Activated naive CD4-positive, alpha-beta T cell treated with Interleukin-2 at 50 U/mL for 16 hours (primary cell): ENCODE measurements at places on chromosomes 1 and 21.
A peak's percentile ranks its signal among the peaks of the same experiment; 100 is the strongest.

DNA sequence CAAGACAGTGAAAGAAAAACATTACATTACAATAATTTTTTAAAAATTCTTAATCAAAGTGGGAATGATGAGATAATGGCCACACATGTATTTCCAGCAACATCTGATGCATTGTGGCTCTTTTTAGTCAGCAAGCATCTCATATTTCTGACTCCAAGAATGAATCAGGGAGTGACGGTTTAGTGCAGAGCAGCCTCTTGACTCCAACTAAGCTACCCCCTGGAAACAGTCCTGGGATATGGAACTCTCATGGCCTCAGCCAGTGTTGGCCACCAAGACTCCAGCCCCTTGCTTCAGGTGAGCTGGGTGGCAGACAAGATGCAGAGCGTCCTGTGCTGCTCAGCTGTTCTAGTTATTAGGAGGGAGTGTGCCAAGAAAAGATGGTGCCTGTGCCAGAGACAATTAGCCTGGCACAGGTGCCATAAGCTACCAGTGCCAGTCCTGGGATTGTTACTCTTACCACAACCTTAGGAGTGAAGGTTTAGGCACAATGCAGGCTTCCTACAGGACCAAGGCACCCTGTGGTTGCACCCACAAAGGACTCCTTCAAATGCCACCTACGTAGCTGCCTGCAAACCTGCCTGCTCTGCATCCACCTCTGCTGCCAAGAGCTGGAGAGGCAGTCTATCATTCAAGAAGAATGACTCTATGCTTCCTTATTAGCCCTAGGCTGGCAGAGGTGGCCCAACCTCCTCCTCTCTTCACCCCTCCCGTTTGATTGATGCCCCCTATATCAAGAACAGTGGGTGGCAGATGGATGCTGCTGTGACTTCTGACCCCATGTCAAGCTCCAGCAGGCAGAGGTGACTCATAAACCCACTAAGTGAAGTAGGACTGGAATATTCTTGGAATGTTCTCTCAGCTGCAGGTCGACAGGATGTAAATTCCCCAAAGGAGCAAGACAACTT lies 6.0 kb upstream of the SEC16B start:
- DNase-seq, result no peak

- DNase-seq, result no peak
These were observed 16.2 kb downstream of the ACTRT2 start for GRCh38 chr1:3037281-3038040.

DNA sequence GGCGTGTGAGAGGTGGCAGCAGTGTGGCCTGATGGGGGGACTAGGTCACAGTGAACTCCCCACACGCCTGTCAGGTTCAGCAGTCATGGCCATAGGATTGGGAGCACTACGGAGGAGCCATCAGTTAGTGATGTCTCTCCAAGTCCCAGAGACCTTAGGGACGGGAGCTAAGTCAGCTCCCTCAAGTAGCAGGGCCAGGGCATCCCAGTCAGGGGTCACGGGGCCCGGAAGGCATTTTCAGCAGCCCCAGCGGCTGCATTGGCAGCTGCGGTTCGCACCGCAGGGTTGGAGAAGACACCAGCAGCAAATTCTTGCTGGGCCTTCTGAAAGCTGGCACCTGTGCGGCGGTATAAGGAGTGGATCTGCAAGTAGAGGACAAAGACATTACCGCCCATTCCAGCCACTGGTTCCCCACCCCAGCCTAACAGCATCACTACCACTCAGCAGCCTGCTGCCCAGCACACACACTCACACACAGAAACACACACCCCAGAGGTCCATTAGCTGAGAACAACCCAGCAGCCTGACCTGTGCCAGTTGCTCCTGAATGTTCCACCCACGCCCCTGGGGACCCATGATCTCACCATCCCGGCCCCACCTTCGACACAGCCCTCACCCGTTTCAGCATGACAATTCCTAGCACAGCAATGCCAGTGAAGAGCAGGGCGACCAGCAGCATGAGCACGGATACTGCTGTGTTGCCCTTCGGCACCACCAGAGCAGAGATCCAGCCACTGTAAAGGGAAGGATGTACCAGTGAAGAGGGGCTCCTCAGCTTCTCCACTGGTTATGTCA lies 972 bp upstream of the ENTREP3 start:
- DNase-seq, result no peak

- DNase-seq, result no peak
These were observed 1.8 kb downstream of the WNT3A start for GRCh38 chr1:228008391-228009115.

- DNase-seq, result no peak
These were observed 44.2 kb downstream of the CYYR1 start for GRCh38 chr21:26528882-26529281.

DNA sequence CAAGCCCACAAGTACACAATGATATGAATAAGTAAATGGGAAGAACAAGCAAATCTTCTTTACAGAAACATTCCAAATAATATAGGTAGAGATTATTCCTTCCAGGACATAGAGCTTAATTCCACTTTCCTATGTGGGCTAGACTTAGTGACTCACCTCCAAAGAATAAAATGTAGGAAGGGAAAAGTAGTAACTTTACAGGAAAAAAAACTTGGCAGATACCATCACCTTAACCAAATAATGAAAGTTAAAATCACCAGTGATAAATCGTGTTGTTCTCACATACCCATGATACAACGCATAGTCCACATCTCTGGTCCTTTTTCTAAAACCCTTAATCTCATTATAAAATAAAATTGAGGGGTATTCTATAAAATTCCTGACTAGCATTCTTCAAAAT lies 260.8 kb downstream of the SPATA17 start:
- no peak for DNase-seq

GRCh38 chr1:206930210-206930798 lies 8.6 kb upstream of the FCMR start:
- DNase-seq, result peak; percentile 40

GRCh38 chr1:171420810-171421209 lies 64.5 kb upstream of the PRRC2C start:
- no peak for DNase-seq

DNA sequence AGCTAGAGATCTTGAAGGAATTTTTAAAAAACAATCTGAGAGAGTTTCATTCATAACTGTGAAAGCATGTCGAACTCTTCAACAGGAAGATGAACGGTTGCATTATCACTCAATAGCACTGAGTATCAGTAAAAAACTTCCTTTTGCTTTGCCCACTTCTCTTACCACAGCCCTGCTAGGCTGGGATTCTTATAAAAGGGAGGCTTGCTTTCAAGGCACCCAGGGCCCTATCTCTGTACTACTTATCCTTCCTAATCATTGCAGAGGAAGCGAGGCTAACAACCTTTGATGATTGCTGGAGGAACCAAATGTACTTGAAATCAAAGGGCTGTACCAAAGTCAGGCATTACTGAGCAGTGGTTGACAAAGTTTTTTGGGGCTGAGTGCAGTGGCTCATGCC lies 71.2 kb downstream of the SNRPE start:
- no peak for DNase-seq

GRCh38 chr1:215188302-215188950 lies 105.9 kb downstream of the KCNK2 start:
- no peak for DNase-seq

DNA sequence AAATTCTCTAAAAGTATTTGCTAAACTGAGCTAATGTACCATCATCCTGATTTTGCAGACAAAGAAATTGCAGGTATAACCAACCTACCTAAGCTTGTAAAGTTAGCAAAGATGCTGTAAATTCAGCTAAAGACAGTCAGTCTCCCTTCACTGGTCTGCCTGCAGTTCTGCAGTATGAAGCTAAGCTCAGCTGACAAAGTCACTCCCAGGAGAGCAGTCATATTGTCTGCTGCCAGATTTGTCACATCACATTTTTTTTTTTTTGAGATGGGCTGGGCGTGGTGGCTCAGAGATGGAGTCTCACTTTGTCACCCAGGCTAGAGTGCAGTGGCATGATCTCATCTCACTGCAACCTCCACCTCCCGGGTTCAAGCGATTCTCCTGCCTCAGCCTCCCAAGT lies 8.9 kb upstream of the CMPK1 start:
- DNase-seq, result no peak

DNA sequence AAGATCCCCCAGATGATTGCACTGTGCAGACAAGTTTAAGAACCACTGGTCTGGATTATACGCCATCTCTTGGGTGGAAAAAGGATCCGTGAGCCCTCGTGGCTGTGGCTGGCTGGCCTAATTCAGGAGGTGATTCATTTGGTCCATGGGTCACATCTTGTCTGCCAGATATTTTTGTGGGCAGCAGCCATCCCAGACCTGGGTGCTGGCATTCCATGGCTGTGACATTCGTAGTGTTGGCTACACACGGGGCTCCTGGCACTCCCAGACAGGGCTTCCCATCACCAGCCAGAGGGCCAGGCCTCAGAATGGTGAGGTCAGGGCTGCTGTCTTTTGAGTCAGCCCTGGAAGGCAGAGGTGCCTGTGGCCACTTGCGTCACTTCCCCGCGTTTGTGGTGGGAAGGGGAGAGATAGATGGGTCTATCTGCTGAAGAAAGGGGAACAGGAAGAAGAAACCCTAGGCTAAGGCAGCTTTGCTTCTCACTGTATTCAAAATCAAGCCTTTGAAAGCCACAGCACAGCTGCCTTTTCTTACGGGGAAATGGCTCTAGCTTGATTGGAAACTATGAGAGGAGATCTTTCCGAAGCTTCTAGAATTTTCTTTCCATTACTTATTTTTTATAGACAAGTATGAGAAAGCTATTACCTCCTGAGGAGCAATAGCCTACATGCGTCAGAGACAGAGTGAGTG lies 32.4 kb downstream of the EIF2D start:
- peak; percentile 89 for DNase-seq

- no peak for DNase-seq
These were observed 68.8 kb downstream of the JMJD4 start for GRCh38 chr1:227666286-227666685.

DNA sequence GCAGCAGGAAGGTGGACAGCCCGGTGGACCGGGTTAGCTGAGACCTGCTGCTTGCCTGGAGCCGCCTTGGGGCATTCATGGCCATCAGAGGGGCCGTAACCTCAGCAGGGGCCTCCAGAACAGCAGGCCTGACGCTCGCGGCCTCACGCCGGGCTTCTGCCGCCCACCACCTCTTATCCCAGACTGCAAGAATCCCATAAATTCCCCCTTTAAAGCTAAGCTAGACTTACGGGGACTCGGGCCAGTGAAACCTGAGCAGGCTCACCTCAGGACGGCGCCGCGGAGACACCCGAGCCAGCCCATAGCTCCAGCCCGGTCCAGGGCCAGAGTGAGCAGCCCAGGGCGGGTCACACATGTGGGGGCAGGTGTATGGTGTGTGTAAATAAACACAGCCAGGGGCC lies 132.3 kb downstream of the GLIS1 start:
- no peak for DNase-seq
